GM23338 (cell line): ENCODE measurements at places on chromosomes 12 and 14.

- DNase-seq = no peak
These were observed 4.5 kb upstream of the NUMB start for GRCh38 chr14:73462815-73463214.

DNA sequence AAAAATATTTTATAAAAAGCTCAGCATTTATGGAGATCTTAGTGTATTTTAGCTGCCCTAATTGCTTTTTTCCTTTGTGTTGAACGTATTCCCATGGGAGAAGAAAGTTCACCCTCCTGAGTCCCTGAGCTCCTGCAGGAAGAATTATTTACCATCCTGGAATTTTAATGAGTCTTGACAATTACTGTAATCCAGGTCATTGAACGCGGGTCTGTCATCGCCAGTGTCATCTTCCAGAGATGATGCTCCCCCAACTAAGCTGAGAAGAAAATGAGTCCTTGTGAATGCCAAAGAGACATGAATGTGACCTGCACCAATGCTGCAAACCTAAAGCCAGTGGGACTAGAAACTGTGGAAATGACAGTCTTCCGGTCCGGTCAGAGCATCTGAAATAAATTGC, 129.5 kb downstream of the FBXL14 start:
- DNase-seq = no peak

GRCh38 chr12:43167691-43168090, 384.3 kb downstream of the ADAMTS20 start:
- no peak for DNase-seq

DNA sequence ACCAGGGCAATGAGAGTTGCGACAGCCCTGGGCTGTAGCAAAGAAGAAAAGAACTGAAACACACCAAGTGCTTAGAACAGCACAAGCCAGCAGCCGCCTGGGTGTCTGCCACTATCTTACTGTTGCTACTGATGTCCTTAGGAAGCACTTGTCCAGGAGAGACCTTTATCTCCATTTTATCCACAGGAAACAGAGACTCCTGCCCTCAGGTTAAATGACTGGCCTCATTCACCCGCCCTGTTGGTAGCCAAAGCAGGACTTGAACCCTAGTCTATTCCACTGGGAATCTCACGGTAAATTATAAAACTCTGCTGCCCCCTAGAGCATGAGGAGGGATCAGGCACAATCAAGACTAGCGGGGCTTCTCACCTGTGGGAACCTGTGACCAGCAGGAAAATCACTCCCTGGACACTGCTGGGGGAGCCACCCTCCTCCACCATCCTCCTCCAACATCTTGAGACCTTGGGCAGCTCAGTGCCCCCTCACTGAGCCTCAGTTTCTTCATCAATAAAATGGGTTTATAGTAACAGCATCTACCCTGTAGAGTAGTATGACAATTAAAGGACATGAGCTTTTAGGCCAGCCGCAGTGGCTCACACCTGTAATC, 20.5 kb upstream of the TESC start:
- peak; percentile 84 for DNase-seq

DNA sequence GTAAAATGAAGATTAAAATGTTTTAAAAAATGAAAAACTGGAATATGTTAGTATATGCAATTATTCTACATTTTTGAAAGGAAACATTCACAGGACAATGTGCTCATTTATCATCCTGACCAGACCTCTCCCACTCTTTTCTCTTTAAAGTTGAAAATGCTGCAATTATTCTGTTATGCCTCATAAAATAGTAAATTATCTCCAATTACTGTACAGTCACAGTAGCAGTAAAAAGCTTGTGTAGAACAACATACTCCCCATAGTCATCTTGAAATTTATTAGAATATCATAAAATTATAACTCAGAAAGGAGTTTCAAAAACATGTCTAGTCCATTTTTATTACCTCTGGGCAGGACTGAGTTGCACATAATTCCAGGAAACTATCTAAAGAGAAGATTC, 250.3 kb downstream of the SYT1 start:
- no peak for DNase-seq

GRCh38 chr14:69587389-69587788, 12.7 kb upstream of the CCDC177 start:
- DNase-seq = no peak

DNA sequence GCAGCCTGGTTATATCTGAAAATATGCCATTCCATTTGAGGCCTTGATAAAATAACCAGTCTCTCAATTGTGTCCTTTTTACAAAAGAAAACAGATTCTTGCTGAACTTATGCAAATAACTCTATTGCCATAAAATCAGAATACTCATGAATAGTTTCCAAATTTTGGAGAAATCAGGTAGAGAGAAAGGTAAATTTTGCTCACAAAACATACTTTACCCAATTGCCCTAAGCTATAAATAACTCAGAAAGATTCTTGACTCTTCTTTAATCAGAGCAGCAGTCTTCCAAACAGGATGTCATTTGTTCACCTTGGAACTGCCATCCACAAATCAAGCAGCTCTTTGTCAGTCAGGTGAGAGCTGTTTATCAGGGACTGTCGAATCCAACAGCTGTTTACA, 12.6 kb downstream of the ZNF26 start:
- peak; percentile 2 for DNase-seq

DNA sequence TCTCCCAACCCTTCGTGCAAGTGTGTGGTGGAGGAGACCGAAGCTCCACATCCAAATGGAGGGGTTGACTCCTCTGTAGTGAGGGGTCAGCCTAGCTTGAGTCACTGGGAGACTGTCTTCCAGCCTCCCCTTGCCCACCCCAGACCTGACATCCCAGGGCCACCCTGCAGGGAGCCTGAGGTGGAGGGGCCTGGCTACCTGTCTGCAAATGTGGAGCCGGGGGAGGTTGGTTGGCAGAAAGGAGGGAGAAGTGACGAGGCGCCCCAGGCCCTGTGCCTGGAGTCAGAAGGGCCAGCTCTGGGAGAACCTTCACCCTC, 37.5 kb downstream of the NFKBIA start:
- DNase-seq = no peak

- no peak for DNase-seq
These were observed 121.9 kb downstream of the DNAI7 start for GRCh38 chr12:25072906-25073650.
